ENCODE measurements at places on chromosomes 3 and 15. TPM values are rescaled to one million over a fixed set of nuclear protein-coding genes. Genes with fewer than 3 reads are reported as not detected.

Gene SLC30A4
- 4.6 TPM for total RNA-seq

Gene ALS2CL
- total RNA-seq, result 5.4 TPM

Gene ATP13A5
- not detected for total RNA-seq

Gene CTXND1
- total RNA-seq, result not detected

Gene CACNA2D3
- not detected for total RNA-seq

Gene FANCD2OS
- total RNA-seq, result not detected

Gene THBS1
- total RNA-seq, result 8,012 TPM

Gene PIERCE2
- total RNA-seq, result 0.89 TPM

GRCh38 chr3:16864610-16865313 lies 20.0 kb upstream of the PLCL2 start:
- peak; percentile 84 for DNase-seq

GRCh38 chr3:158788446-158788845 lies 13.4 kb upstream of the MFSD1 start:
- no peak for DNase-seq

GRCh38 chr15:77602800-77603199 lies 29.9 kb downstream of the LINGO1 start:
- no peak for DNase-seq

DNA sequence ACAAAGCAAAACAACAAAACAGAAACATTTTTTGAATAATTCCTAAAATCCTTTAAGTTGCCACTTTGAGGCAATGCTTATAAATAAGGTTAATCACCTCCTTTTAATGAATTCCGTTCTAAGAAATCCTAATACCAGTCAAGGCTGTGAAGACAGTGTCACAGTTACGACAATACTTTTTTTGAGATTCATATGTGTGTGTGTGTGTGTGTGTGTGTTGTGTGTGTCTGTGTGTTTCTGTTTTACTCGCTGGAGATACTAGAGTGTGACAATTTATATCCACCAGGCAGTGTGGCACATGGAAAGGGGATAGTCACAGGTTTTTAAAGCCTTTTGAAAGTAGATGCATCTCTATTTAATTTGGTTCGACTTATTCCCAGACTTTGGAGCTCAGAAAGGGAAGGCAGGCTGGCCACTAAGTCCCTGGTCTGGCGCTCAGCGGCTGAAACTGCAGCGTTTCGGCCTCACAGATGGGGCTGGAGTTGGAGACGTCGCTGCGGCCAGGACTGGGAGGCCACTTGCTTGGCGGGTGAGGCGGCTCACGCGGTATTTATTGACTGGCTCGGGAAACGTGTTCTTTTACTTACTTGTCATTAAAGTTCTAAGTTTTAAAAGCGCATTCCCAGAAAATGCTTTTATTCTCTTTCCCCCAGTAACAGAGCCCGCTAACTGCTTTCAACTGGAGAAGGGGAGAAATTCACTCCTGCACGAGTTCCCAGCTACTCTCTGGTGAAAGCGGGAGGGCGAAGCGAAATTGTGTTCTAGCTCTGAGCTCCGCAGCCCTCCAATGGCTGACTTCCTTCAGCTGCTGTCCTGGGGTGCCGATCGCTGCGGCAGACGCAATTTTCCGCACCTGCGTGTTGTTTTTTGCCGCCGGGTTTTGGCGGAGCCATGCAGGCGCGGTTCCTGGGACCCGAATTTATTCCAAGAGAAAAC lies 13.7 kb downstream of the ZIC1 start:
- no peak for DNase-seq

GRCh38 chr3:183650554-183650953 lies 15.1 kb downstream of the KLHL24 start:
- no peak for DNase-seq

GRCh38 chr15:37253877-37254276 lies 153.5 kb upstream of the MEIS2 start:
- DNase-seq, result no peak

DNA sequence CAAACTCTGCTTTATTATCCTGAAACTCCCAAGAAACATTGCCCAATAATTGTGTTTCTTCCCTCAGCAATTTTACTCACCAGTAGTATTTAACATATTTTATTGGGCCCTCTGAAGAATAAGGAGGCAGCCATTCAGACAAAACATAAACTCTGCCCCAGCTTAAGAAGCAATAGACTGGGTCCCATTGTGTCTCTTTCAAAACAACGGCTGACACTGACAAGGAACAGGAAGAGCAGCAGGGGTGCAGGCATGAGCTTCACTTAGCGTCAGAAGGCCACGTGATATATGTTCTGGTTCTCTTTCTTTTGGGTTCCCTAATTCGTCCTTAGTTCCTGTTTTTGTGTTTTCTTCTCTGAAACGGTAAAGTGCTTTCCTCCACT lies 242.3 kb downstream of the FHIT start:
- no peak for DNase-seq

GRCh38 chr15:88649286-88649733 lies 10.5 kb downstream of the ISG20 start:
- DNase-seq, result peak; percentile 75

DNA sequence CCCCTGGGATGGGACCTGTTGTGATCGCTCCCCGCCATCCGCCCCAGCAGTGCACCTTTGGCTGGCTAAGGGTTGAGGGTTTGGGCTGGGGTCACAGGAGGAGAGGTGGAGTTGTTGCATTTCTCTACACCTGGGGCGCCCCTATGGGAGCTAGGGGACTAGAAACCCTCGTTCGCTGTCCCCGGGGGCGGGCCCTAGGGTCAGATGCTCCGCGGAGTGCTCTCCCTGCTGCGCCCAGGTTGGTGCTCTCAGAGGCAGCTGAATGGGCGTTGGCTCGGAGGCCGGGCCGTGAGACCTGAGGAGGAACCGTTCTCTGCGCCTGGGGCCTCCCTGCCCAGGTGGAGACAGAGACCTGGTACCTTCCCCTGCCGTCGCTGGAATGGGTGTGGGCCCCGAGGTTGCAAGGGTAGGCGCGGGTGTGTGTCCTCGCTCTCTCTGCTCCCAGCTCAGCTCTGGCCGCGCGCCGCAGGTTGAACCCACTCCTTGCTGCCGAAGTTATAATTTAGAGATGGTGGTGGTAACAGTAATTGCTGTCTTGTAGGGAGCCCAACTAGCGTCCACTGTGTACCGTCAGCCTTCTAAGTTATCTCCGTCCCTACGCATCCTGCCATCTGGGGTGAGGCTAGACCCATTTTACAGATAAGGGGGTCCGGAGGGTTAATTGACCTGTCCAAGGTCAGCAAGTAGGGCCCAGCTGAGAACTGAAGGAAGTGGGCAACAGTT lies 965 bp downstream of the FLNB start:
- DNase-seq, result no peak

- DNase-seq, result no peak
These were observed 40.0 kb upstream of the PLCL2 start for GRCh38 chr3:16844791-16845190.

Measured in dermis microvascular lymphatic vessel endothelial cell (primary cell).